ENCODE measurements at places on chromosomes 13 and 19. TPM values are rescaled to one million over a fixed set of nuclear protein-coding genes. Genes with fewer than 3 reads are reported as not detected.

The ACP7 gene
- not detected for total RNA-seq

GRCh38 chr13:109785892-109786450 lies 412 bp downstream of the IRS2 start:
- no peak for DNase-seq

The PCDH20 gene
- not detected for total RNA-seq

- no peak for DNase-seq
These were observed 4.6 kb upstream of the EPS8L1 start for GRCh38 chr19:55071129-55071502.

- DNase-seq: no peak
These were observed 61.3 kb upstream of the LRCH1 start for GRCh38 chr13:46491641-46492040.

The C13orf42 gene
- total RNA-seq: not detected

DNA sequence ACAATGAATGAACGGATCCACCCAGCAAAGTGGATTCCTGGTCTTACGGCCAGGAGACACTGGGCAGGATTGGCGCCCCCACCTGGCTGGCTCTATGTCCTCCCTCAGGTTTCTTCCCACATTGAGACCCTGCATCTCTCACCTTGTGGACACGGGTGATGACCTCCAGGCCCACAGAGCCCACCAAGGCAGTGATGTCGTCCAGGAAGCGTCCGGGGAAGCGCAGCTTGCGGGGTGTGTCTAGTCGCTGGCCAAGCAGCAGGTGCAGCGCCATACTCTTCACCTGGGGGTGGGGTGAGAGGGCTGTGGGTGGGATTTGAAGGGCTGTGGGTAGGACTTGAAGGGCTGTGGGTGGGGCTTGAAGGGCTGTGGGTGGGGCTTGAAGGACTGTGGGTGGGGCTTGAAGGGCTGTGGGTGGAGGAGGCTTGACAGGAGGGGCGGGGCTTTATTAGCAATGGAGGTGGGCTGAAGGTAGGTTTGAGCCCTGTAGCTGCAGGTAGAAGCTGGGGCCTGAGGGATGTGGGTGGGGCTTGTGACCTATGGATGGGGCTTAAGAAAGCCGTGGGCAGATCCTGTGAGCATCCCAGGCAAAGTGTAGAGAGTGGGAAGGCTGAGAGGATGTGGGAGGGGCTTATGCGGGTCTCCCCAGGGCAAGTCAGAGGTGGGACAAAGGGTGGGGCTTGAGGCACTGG lies 12.1 kb upstream of the ANGPTL8 start:
- DNase-seq: no peak

DNA sequence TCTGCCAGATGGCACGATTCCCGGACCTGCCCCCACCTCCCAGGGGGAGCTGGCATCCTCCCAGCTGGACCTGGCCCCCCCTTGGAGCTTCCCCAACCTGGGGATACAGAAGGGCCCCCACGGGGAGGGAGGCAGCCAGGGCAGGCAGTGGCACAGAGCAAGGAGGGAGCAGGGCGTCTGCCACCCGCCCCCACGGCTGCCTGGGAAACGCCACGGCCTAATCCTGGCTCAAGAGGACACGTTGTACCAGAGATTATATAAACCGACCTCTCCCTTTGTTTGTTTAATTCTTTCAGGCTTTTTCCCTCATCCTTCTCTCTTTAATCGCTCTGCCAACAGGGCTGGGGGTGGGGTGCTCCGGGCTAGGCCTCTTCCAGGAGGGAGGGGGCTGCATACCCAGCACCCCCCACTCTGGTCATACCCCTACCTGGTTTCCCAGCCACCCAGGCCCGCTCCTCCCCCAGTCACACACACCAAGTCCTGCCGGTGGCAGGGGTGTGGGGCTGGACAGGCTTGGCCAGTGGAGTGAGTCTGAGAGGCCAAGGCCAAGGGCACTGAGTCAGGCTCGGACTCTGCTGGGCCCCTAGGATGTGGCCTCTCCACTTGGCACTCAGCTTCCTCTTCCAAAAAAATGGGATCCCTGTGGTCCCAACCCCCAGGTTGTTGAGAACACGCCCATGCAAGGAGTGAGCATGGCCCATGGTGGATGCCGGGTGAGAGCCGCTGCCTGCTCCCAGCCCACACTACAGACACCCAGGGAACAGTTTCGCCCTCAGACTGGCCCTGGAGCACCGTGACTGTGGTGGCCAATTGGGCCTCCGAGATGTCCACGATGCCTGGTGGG lies 29.5 kb upstream of the NFIC start:
- no peak for DNase-seq

DNA sequence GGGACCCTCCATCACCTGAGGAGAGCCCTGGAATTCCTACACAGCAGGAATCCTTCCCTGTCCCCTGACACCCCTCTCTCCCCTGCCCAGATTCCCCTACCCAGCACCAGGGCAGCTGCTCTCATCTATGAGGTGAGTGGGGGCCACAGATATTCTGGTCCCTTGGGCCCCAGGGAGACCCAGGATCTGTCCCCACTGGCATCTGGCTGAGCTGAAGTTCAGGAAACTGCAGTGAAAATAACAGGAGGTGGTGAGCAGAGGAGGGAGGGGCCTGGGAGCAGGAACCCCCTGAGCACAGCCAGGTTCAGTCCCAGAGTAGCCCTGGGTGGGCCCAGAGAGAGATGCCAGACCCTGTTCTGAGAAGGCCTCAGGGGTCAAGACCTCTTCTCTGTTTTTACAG lies 10.1 kb downstream of the CEACAM21 start:
- no peak for DNase-seq

DNA sequence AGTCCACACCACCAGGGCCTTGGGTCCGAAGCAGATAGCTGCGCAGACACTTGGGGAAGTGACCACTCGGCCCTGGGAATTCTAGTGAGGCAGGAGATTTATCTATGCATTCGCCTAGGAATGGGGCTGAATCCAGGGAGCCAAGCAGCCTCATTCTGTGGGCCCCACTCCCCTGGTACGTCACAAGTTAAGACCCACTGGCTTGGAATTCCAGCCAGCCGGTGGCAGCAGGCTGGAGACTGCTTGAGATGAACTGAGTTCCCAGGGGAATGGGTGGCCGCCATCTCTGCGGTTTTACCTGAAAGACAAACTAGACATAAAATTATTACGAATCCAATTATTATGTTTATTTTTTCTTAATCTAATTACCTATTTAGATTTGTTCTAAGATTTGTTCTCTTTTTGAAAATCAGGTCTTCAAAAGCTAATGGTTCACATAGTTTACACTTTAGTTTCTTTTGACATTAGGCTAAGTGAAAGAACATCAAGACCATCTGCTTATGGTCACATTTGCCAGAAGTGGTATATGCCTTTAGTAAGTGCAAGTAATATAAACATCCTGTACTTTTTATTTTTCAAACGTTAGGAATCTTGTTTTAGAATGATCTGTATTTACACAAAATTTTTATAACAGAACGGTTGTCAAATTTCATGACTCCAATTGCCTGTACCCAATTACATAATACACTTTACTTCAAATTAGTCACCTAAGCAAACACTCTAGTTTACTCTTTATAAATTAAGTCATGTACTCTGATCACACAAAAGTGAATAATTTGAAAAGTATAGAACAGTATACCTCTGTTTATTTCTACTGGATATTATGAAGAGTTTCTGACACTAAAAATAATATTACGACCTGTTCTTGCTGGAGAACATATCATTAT lies 74.4 kb downstream of the SLITRK6 start:
- no peak for DNase-seq

DNA sequence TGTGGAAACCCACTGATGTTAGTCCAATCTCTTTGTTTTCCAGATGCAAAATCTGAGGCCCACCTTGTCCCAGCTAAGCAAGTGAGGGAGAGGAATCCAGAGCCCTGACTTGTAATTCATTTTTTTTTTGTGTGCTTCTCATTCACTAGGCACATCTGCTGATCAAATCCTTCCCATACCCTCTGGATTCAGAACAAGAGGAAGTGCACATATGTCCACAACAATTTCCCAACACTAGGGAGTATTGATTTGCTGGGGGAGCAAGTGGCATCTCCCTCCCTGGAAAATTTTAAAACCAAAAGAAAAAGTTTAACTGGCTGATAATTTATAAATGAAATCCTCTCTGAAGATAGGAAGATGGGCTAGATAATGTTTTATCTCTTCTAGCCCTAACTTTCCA lies 94.6 kb upstream of the RFC3 start:
- DNase-seq: no peak
